ENCODE measurements at places on chromosomes 3 and 15. TPM values are rescaled to one million over a fixed set of nuclear protein-coding genes. Genes with fewer than 3 reads are reported as not detected.

The AGBL1 gene
- not detected for total RNA-seq

The GOLGA6L7 gene
- not detected for total RNA-seq

The PARP9 gene
- total RNA-seq = 21.9 TPM

The C3orf52 gene
- total RNA-seq = 10.5 TPM

The SCN11A gene
- under 0.01 TPM for total RNA-seq

The CLDN18 gene
- total RNA-seq = not detected

The CCR4 gene
- under 0.01 TPM for total RNA-seq

The AQP9 gene
- not detected for total RNA-seq

The CCR9 gene
- not detected for total RNA-seq

The GABRB3 gene
- 0.71 TPM for total RNA-seq

The MAP6D1 gene
- total RNA-seq = 0.57 TPM

The STRIT1 gene
- total RNA-seq = not detected

The SMCO1 gene
- total RNA-seq = not detected

The IL17RD gene
- 1.1 TPM for total RNA-seq

The FOXL2NB gene
- under 0.01 TPM for total RNA-seq

The NRROS gene
- 0.46 TPM for total RNA-seq

The GANC gene
- total RNA-seq = 16.6 TPM

The IMPG2 gene
- 0.14 TPM for total RNA-seq

The PP2D1 gene
- not detected for total RNA-seq

The SERF2 gene
- 448 TPM for total RNA-seq

The TRIM42 gene
- total RNA-seq = not detected

The SPTBN5 gene
- 0.18 TPM for total RNA-seq

The BHLHE40 gene
- 33.2 TPM for total RNA-seq

The VWA5B2 gene
- not detected for total RNA-seq

The TRAT1 gene
- not detected for total RNA-seq

The ANKRD34C gene
- not detected for total RNA-seq

The SCG3 gene
- total RNA-seq = not detected

Measured in smooth muscle cell of bladder (primary cell).